ENCODE measurements at places on chromosomes 7 and 10.

DNA sequence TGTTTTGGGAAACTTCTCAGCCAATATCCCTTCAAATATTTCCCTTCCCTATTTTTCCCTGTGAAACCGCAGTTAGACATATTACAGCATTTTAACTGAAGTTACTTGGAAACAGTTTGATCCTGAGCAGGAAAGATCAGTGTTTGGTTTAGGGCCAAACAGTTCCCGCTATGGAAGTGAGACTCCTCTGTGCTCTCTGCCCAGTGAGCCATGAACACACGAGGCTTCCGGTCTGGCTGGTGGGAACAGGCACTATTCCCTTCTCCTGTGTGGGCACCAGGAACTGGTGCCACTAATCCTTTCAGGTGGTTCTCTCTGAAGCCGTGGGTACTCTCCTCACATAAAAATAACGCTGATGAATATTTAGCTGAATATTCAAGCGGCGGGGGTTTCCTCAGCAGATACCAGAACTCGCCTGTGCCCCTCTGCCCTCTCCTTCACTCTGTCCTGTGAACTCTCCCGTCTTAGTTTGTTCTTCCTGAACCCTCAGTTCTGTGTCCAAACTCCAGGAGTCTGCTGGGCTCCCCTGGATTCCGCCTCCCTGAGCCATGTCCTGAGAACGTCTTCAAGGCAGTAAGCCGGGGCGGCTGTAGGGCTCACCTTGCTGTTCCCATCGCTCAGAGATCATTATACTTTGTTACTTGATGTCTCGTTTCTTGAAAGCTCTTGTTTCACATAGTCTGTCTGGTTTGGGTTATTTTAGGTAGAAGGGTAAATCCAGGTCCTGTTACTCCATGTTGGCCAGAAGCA lies 25.7 kb downstream of the FOXL3 start:
- no peak for DNase-seq

DNA sequence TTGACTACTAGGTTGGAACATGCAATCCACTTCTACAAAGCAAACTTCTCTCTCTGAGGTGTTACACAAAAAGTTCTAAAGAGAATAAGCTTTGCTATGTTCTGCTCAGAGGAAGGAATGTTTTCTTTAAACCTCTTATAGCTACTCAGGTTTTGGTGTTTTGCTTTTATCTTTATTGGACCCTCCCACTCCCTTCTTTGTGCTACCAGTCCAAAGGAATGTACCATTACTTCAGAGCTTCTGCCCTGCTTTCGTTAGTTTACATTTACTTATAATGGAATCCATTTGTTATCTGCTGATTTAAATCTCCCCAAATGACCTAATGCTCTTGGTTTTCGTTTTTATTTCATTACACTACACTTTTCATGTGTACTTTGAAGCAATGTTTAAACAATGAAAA lies 154.9 kb downstream of the ATE1 start:
- DNase-seq, result no peak

DNA sequence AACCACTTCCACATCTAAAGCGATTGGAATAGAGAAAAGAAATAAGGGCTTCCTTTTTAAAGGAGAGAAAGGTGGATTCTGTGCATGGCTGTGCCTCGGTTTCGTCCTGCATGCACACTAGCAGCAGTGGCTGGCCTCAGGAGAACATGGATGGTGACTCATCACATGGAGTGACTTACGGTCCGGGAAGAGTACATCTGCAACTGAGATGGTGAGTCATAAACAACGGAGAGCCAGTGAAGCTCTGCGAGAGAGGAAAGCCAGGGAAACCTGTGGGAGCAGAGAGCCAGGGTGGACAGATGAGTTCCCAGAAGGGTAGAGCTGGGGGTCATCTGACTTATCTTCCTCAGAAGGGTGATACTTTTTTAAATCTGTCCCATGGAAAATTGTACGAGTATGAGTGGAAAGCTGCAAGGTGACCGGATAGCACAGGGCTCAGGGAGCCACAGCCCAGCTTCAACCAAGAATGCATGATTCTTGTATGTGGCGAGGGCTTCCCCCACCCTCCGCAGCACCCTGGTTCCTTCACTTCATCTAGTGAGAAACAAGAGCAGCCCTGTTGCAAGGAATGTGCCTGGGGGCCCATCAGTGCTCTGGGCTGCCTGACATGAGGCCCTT lies 259.1 kb downstream of the KLF6 start:
- DNase-seq, result peak; percentile 51

DNA sequence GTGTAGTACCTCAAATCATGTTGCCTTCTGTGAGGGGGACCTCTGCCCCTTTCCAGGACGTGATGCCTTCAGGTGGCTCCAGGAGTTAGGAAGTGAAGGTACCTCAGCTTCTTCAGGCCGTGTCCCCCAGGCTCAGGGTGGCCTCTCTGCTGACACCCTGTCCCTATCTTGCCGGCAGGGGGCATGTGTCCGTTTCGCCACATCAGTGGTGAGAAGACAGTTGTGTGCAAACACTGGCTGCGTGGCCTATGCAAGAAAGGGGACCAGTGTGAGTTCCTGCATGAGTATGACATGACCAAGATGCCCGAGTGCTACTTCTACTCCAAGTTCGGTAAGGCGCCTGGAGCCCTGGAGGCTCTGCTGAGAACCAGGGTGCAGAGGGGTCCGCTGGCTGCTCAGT lies 9.2 kb downstream of the CPSF4 start:
- DNase-seq, result no peak

GRCh38 chr7:145957160-145957890 lies 159.3 kb upstream of the CNTNAP2 start:
- no peak for DNase-seq

- DNase-seq, result no peak
Observed at GRCh38 chr10:118605694-118606093, 10.2 kb upstream of the PRLHR start.

GRCh38 chr10:131737543-131738395 lies 163.0 kb upstream of the PPP2R2D start:
- DNase-seq, result no peak

DNA sequence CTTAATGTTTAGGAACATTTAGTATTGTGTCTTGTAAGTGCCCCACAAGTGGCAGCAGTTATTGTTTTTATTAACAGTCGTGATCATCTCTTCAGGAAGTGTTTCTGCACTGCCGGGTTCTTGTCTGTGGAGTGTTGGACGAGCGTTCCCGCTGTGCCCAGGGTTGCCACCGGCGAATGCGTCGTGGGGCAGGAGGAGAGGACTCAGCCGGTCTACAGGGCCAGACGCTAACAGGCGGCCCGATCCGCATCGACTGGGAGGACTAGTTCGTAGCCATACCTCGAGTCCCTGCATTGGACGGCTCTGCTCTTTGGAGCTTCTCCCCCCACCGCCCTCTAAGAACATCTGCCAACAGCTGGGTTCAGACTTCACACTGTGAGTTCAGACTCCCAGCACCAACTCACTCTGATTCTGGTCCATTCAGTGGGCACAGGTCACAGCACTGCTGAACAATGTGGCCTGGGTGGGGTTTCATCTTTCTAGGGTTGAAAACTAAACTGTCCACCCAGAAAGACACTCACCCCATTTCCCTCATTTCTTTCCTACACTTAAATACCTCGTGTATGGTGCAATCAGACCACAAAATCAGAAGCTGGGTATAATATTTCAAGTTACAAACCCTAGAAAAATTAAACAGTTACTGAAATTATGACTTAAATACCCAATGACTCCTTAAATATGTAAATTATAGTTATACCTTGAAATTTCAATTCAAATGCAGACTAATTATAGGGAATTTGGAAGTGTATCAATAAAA lies 22.2 kb downstream of the PLA2G12B start:
- no peak for DNase-seq

DNA sequence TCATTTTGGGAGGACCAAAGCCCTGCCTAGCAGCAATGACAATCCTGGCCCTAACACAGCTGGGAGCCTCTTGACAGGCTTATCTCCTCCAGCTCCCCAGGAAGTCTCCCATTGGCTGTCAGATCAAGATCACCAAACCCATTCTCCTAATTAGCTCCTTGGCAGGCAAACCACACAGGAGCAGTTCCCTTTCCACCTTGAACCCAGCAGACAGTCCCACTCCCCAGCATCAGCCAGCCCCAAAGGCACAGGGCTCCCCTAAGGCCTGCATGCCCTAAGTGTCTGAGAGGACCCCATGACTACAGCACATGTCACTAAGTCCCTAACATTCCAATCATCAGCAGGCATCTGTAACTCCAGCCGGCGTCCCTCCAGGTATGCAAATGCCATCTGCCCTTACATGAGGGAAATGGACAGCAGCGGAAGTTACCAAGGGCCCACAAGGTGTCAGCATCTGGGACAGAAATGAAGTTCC lies 348.5 kb downstream of the KCNMA1 start:
- no peak for DNase-seq

- DNase-seq, result no peak
Observed at GRCh38 chr7:92705831-92706230, 115.6 kb upstream of the FAM133B start.

GRCh38 chr7:28517606-28518005 lies 105.3 kb downstream of the CREB5 start:
- no peak for DNase-seq

GRCh38 chr7:55365205-55365674 lies at the start of gene LANCL2:
Gene LANCL2, plus strand, starts transcription at chr7:55365337. Its CDS starts 689 bp downstream, at chr7:55366026.
- DNase-seq, result peak; percentile 9

DNA sequence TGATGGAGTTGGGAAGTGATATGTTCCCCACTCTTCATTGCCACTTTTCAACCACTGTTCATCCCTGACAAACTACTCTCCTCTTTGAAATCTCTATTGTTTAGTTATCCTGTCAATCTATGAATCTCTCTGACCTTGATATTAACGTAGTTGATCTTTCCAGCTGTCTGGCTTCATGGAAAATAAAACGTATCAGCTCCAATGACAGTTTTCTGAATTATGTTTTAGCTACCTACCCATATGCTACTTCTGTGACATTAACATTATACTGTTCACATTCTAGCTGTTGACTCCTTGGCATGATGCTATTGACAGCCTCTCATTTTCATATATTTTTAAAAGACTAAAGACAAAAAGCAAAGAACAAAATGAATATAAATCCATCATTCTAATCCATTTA lies 53.3 kb downstream of the PCLO start:
- DNase-seq, result no peak

DNA sequence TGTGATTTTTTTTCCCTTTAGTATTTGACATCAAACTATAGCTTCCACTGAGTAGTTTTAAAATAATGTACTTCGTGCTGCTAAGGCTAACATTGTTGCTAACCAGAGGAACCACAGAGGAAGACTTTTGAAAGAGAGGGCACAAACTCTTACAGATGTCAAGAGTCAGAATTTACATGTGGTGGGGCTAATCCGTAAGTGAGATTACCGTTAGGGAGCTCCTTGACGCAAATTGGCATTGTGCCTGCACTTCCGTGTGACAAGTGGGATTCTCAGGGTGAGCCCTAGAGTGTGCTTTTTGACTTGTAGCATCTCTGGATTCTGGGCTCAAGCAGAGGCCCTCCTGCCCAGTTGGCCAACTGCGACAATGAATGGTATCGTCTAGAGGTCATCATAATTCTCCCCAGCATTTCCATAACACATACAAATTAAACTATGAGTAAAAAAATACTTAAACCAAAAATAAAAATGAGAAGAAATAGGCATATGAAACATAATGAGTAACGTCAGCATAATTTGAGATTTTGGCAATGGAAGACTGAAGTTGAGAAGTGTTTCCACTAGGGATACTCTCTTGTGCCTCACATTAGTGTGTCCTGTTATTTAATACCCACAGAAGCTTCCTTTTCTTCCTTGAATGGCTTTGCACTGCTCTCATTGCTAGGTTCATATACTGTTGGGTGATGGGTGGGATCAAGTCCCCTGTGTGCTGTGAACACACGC lies 164.0 kb downstream of the SDK1 start:
- no peak for DNase-seq

DNA sequence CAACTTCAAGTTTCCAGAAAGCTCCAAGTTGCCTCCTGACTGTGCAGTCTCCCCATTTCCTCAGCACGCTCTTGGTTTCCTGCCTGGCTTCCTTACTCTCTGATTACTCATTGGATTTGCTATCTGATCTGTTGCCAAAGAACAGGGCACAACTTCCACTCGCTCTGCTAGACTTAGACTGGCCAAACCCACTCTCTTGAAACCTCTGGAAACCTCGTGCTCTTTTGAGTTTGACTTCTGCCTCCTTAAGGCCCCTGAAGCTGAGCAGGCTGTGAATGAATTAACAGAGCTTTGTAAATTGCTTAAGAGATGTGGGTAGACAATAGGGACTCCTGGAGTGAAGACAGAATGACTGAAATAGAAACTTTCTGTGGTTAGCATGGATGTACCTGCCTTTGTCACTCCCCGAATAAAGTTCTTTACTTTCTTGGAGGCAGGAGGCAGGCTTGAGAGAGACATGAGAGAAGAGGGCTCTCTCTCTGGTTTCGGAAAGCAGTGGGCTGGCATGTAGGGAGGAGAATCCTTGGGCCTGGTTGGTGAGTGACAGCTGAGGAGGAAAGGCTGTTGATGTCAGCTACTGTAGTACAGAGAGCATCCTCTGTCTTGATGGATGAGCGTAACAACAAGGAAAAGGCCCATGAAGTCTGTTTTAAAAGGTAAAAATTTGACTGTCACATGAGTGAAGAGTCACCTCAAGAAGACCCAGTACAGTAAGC lies 70.8 kb downstream of the CHN2 start:
- no peak for DNase-seq

DNA sequence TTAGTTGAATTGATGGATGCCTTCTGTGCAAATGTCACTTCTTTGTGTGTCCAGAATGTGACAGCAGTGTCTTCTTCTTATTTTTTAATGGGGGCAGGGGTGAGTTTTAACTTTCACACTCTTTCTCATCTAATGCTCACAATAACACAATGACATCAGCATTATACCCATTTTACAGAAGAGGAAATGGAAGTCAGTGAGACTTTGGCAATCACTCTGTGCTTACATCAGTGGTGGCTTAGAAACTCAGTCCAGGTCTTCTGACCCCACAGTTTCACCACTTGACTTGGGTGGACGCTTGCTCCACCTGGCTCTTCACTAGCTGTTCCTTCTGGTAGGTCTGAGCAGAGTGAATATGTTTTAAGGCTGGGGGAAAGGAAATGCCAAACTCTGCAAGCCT lies 124.0 kb downstream of the PRKCQ start:
- no peak for DNase-seq

GRCh38 chr10:117638664-117639200 lies 96.2 kb downstream of the EMX2 start:
- no peak for DNase-seq

- no peak for DNase-seq
Observed at GRCh38 chr10:72954596-72955554, at the start of gene PLA2G12B. Gene PLA2G12B, minus strand, starts transcription at chr10:72954806. Its CDS starts 121 bp downstream, at chr10:72954685.

Measured in tibial nerve (tissue), 4 donors.